ENCODE measurements at places on chromosomes 5 and 9.

DNA sequence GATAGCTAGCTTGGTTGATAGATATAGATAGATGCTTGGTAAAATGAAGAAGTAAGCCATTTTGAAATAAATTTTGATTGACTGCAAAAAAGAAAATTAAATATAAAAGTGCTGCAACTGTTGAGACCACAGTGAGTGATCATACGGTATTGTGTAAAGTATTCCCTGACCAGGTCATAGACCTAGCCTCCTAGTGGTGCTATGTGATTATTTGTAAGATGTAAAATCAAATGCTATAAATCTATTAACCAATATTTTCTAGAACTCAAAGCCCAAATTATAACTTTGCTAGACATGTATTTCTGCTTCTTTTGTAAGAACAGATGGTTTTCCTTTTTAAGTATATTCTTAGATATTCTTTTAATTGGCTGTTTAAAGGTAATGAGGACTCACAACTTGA is 480.2 kb upstream of the PTPRD start:
- no peak for DNase-seq

DNA sequence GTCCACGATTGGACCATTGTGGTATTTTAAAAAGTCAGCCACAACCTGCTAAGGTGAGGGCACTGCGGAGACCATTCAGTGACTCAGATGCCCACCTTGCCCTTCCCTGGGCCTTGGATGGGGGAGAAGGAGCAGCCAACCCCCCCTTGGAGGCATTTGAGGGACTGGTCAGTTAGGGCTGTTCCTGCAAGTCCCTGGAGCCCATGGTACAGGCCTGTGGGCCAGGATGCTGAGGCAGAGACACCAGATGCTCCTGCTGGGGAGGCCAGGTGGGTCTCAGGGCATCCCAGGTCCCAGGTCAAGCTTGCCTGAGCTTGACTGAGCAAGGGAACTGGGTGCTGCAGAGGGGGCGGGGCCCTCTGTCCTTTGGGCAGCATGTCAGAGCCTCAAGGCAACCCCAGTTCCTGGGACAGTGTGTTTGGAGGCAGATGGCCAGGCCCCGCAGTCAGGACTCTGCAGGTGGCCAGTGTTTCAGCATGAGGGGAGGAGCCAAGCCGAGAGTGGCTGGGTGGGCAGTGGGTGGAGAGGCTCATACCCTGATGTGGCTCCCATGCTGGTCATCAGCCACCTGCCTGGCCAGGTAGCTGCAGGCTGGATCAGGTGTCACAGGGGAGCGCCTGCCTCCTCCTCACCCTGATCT is 27.5 kb downstream of the SLC6A3 start:
- DNase-seq = no peak

DNA sequence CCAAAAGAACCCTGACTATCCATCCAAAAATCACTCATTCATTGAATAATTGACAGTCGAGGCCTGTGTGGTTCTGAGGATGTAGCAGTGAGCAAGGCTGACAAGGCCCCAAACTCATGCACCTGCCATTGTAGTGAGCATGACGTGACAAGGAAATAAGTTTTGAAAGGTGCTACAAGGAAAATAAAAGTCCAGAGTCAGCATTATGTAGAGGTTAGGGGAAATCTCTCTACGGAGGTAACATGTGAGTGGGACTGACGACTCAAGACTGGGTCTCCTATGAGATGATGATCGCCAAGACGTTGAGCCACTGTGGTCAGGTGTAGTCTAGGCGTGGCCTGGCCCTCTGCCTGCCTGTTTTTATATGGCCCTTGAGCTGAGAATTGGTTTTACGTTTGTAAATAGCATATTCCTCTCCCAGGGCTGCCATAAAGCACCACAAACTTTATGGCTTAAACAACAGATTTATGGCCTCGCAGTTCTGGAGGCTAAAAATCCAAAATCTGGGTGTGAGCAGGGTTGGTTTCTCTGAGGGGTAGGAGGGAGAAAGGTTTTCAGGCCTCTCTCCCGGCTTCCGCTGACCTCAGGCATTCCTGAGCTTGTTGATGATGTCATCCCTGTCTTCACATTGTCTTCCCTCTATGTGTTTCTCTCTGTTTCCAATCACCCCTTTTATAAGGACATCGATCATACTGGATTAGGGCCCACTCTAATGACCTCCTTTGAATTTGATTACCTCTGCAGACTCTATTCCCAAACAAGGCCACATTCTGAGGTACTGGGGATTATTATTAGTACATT is 206.4 kb upstream of the EGFLAM start:
- no peak for DNase-seq

DNA sequence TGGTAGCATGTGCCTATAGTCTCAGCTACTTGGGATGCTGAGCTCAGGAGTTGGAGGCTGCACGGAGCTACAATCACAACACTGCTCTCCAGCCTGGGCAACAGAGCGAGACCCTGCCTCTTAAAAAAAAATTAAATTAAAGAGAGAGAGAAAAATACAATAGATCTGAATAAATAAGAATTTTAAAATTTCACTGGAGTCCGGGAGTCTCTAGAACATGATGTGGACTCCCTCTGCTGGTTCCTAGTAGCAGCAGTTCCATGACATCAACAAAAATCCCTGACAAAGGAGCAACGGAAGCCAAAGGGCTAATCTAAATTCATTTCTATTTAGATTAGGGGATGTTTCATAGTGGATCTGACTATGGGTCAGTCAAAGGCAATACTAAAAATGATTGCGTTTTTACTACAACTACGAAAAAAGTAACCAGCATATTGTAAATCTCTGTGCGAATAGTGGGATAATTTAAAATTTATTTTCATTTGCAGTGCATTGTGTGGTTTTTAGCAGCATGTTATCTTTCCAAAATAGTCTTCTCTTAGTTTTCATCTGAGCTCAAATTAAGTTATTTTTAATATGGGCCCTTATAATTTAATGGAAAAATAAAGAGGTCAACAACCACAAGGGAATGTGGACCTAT is 6.7 kb downstream of the INIP start:
- peak; percentile 28 for DNase-seq

- DNase-seq = no peak
Measured at GRCh38 chr9:83537331-83538171, 650 bp downstream of the FRMD3 start.

DNA sequence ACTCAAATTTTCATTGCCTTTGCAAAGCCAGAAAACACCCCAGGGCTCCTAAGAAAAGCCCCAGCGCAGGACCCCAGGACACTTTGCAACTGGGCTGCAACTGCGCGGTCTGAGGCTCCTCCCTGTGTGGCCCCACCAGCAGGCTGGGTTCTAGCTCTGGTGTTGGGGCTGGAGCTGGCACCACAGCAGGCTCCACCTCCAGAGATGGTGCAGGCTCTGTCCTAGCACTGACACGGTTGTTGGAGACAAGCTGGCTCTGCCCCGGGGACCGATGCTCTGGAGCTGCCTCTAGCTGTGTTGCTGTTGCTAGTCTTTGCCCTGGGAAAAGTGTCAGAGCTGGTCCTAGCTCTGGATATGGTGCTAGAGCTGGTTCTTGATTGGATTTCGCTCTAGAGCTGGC is 13.6 kb downstream of the LCN10 start:
- DNase-seq = no peak

GRCh38 chr5:93789173-93790067 is 48.0 kb upstream of the POU5F2 start:
- no peak for DNase-seq

GRCh38 chr5:143051244-143052058 is 281.3 kb downstream of the ARHGAP26 start:
- DNase-seq = no peak

GRCh38 chr5:36691696-36692371 is 85.4 kb downstream of the SLC1A3 start:
- DNase-seq = no peak

DNA sequence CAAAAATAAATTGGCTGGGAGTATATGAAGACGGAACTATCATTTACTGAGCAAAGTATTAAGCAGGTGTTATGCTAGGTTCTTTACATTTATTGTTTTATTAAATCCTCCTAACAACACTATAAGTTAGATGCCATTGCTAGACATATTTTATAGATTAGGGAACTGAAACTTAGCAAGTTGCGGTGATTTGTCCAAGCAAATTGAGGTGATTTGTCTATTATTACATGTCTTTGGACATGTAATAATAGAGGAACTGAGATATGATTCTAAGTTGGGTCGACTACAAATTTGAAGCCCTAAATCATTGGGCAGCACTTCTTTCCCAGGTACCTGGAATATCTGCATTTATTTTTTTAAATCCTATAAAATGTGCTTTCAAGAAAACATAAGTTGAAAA is 429.9 kb downstream of the GABRG2 start:
- no peak for DNase-seq

- DNase-seq = peak; percentile 38
Measured at GRCh38 chr9:127445851-127446712, 5.1 kb downstream of the RPL12 start.

- DNase-seq = no peak
Measured at GRCh38 chr5:169071-169727, 22.1 kb upstream of the LRRC14B start.

- DNase-seq = no peak
Measured at GRCh38 chr9:92635760-92636159, 34.2 kb downstream of the IPPK start.

GRCh38 chr9:21016701-21017491 is 14.5 kb downstream of the HACD4 start:
- DNase-seq = no peak

GRCh38 chr9:129197978-129198318 is 19.9 kb upstream of the IER5L start:
- no peak for DNase-seq

- no peak for DNase-seq
Measured at GRCh38 chr9:99116003-99116411, 11.1 kb downstream of the TGFBR1 start.

DNA sequence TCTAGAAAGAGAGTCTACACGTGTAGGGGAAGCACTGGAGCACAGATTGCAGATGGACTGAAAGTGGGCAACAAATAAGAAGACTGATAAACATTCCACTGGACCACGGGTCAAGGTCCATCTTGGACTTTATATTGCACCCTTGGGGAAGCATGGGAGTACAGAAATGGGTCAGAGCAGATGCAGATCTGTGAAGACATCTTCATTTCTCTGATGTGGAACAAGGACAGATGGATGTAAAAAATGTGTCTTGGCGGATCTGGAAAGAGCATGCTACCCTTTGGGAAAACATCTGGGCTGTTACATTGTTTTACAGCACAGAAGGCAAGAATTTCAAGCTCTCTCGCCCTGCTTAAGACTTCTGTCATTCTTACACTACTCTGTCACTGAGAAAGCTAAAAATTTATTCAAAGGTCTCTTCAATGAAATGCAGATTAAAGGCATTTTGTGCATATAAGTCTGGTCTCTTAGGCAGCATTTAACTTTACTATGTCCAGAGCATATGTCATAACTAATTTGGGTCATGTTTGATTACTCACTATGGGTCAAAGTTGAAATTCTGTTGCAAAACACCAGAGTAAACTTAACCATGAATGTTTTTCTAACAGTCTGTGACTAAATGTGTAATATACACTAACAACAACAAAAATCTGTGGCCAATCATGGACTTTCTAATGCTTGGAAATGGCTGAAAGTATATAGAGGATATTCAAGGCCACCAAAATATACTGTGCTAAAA is 756.4 kb upstream of the DMAC1 start:
- DNase-seq = no peak

- DNase-seq = no peak
Measured at GRCh38 chr5:177271113-177271512, 32.4 kb downstream of the RAB24 start.

GRCh38 chr5:68711293-68712200 is 382.3 kb upstream of the SLC30A5 start:
- no peak for DNase-seq

GRCh38 chr5:67058998-67059743 is 137.4 kb downstream of the CD180 start:
- no peak for DNase-seq

- DNase-seq = peak; percentile 25
Measured at GRCh38 chr9:29422438-29422837, 1849.2 kb upstream of the C9orf72 start.

GRCh38 chr5:1167361-1167727 is 34.1 kb upstream of the SLC6A19 start:
- no peak for DNase-seq

DNA sequence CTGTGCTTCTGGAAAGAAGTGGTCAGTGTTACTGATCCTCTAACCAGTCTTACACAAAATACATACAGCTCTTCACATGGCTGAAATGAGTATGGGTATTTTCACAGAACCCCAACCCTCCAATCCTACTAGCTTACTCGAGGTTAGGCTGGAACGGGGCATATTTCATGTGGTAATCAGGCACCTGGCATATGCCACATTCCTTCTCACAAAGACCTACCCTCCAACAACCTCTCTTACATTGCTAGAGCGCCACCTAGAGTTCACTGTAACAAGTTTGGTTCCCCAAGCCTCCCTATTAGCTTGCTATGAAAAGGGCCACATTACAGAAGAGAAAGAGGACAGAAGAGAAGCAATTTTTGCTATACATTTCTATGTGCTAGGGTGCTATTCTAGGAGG is 597.3 kb downstream of the PRELID2 start:
- peak; percentile 76 for DNase-seq

DNA sequence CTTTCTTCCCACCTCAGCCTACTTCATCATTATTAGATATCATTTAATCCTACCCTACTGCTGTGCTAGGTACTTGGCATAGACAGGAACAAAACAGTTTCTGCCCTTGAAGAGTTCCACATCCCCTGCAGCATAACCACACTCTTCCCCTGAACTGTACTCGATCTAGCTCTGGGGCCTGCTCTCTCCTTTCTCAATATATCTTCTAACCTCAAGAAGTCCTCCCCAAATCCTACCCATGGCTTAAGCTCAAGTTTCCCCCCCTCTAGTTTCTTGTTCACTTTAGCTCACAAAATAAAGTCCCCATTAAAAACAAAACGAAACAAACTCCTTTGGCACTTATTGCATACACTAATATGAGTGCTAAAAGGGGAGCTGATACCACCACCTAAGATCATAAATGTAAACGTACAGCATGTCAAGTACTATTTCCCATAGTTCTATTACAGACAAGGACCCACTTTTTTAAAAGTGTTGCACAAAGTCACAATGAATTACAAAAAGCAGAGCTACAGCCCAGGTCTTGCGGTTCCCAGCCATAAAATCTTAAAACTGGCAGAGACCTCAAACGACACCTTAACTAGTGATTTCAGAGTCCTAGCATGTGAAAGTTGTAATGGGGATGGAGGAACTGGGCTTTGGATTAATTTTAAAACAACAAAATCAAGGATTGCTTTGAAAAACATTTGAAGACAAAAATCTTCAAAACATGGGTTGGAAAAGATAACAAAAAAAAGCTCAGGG is 80.7 kb downstream of the PTPDC1 start:
- peak; percentile 27 for DNase-seq

- no peak for DNase-seq
Measured at GRCh38 chr9:16866587-16866986, 3.9 kb downstream of the BNC2 start.
